ENCODE measurements at places on chromosomes 7 and 10. TPM values are rescaled to one million over a fixed set of nuclear protein-coding genes. Genes with fewer than 3 reads are reported as not detected.

TMEM248 gene
- 107 TPM for total RNA-seq

DNA sequence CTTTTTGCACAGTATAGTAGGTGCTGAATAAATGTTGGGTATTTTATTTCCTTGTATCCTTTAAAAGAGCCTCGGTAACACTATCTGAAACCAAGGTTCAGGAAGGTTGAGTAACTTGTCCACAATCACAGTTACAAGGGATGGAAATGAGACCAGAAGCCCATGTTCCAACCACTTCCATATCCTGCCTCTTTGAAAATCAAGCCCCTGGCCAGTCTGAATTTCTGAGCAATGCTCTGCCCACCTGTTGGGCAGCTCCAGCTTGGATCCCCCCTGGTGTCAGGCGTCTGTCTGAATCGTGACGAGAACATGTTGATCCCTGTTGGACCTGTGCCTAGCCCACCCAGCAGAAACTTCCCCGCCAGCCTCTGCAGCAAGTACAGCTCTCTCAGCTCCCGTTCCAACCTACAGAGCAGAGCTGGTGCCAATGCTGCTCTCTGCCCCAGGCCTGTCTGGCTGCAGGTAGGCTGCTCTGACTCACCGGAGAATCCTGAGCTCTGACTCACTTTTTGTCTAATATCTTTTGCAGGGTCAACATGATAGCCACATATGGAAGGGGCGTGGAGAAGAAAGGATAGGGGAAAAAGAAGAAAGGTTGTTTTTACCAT lies 595.5 kb downstream of the INHBA start:
- H3K36me3 ChIP-seq: no peaks in the 10 kb centered on the region
- H3K27ac ChIP-seq: no peak overlapping the region
- H3K27me3 ChIP-seq: no peaks in the 10 kb centered on the region
- H3K4me3 ChIP-seq: no peak overlapping the region

- DNase-seq: no peak
- H3K27me3 ChIP-seq: no peaks in the 10 kb centered on the region
- no peak overlapping the region for H3K27ac ChIP-seq
- H3K4me3 ChIP-seq: no peak overlapping the region
- no peaks in the 10 kb centered on the region for H3K4me1 ChIP-seq
- H3K36me3 ChIP-seq: no peaks in the 10 kb centered on the region
Observed at GRCh38 chr10:121330563-121330962, 267.7 kb downstream of the FGFR2 start.

- H3K36me3 ChIP-seq: no peaks in the 10 kb centered on the region
- H3K27me3 ChIP-seq: no peaks in the 10 kb centered on the region
Observed at GRCh38 chr7:34153656-34154270, 248.4 kb downstream of the BMPER start.

ATP5F1C gene
- total RNA-seq: 186 TPM

DNA sequence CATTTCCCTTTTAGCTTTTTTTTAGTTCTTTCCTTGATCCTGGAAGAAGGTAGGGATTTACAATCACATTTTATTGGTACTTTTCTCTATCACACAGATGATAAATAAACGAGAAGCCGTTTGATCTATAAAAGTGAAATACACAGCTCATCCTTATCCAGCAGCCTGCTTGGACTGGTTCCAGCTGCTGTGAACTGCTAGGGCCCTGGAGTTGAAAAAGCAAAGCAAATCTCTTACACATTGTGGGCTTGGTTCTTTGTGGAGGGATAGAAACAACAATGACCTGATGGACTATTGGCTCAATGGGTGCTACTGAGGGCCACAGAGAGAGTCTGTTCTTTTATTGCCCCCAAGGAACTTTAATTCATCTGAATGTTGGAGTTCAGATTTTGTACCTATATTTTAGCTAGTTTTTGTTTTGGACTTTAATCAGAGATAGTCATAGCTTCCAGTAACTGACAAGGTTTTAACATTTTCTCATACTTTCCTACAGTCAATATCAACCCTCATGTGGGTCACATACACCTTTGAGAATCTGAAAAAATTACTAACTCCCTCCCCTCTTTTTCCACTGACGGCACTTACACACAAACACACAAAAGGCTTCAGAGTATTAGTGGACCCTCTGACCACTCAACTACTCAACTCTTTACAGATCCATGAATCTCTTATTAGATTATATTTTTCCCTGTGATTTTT lies 91.6 kb upstream of the CCDC6 start:
- no peaks in the 10 kb centered on the region for H3K36me3 ChIP-seq
- no peak overlapping the region for H3K4me3 ChIP-seq
- DNase-seq: peak; percentile 15
- no peak overlapping the region for H3K27ac ChIP-seq

GRCh38 chr10:12834116-12834665 lies 167.3 kb downstream of the CCDC3 start:
- no peak overlapping the region for H3K27ac ChIP-seq
- H3K27me3 ChIP-seq: no peaks in the 10 kb centered on the region
- H3K4me3 ChIP-seq: no peak overlapping the region
- peaks cover 7% of the 10 kb centered on the region for H3K4me1 ChIP-seq

GRCh38 chr7:129848436-129848835 lies 104.3 kb downstream of the UBE2H start:
- H3K4me3 ChIP-seq: no peak overlapping the region
- H3K36me3 ChIP-seq: no peaks in the 10 kb centered on the region
- no peak overlapping the region for H3K27ac ChIP-seq
- H3K4me1 ChIP-seq: no peaks in the 10 kb centered on the region
- no peak for DNase-seq
- H3K27me3 ChIP-seq: no peaks in the 10 kb centered on the region

SPDYE18 gene
- 1.3 TPM for total RNA-seq

DNA sequence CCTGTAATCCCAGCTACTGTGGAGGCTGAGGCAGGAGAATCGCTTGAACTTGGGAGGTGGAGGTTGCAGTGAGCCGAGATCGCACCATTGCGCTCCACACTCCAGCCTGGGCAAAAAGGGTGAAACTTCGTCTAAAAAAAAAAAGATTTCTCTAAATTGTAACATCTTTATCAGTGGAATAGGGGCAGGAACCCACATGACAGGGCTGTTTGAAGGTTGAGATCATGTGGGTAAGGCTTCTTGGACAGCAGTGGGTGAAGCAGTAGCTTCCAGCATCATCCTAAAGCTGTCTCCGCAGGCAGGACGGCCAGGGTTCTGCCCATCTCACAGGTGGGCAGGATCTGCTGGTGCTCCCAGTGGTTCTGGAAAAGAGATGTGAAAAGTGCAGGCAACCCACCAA lies 37.9 kb upstream of the SEPHS1 start:
- H3K4me1 ChIP-seq: no peaks in the 10 kb centered on the region
- no peaks in the 10 kb centered on the region for H3K27me3 ChIP-seq
- no peak overlapping the region for H3K4me3 ChIP-seq
- H3K36me3 ChIP-seq: no peaks in the 10 kb centered on the region
- no peak for DNase-seq

GRCh38 chr10:103493362-103493915 lies at the start of gene NEURL1:
Gene NEURL1, plus strand, starts transcription at chr10:103493705. Its CDS starts 683 bp downstream, at chr10:103494388.
- peak within 1 kb of the TSS; percentile 51 for H3K4me3 ChIP-seq
- H3K27ac ChIP-seq: peak within 1 kb of the TSS; percentile 6
- no peaks in the 10 kb centered on the region for H3K27me3 ChIP-seq
- peak; percentile 59 for DNase-seq

PPP1R3C gene
- 3.0 TPM for total RNA-seq

GIMAP5 gene
- total RNA-seq: 5.6 TPM

- no peak for DNase-seq
- no peaks in the 10 kb centered on the region for H3K27me3 ChIP-seq
- no peak overlapping the region for H3K4me3 ChIP-seq
- H3K36me3 ChIP-seq: no peaks in the 10 kb centered on the region
- no peak overlapping the region for H3K27ac ChIP-seq
- H3K4me1 ChIP-seq: peaks cover 2% of the 10 kb centered on the region
Observed at GRCh38 chr10:116097239-116097784, 175.7 kb downstream of the GFRA1 start.

GRCh38 chr7:1432411-1433082 lies 26.7 kb downstream of the MICALL2 start:
- H3K27ac ChIP-seq: no peak overlapping the region
- no peaks in the 10 kb centered on the region for H3K4me1 ChIP-seq
- peak; percentile 79 for DNase-seq
- no peak overlapping the region for H3K4me3 ChIP-seq

PNLIPRP2 gene
- not detected for total RNA-seq

DNA sequence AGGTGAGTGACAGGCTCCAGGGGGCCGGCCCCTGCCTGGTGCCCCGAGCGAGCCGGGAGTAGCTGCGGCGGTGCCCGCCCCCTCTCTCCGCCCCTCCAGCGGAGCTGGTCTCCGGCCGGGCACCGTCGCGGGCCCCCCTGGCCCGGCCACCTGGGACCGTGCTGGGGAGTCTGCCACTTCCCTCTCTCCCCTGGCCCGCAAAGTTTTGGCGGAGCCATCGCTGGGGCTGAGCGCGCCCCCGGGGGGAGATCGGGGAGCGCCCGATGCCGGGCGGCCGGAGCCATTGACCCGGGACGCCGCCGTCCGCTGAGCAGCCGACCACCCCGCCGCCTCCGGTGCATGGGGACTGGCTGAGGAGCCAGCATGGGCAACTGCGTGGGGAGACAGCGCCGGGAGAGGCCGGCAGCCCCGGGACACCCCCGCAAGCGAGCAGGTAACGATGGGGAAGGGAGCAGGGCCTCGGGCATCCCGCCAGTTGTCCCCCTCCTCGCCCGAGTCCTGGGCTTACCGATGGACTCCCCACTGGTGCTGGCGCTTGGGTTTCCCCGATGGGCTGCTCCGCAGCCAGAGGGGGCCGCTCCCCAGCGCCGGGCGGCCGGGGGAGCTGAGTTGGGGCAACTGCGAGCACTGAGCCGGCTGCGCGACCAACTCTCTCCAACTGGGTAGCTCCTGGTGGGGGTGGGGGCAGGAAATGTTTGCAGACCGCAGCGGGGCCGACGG lies at the start of gene UBTD1:
Gene UBTD1, plus strand, starts transcription at position 84 of the 720 bp plus-strand sequence. Its CDS starts 280 bp downstream, at position 364.
- no peaks in the 10 kb centered on the region for H3K36me3 ChIP-seq
- H3K27ac ChIP-seq: peak within 1 kb of the TSS; percentile 84
- H3K4me3 ChIP-seq: peak within 1 kb of the TSS; percentile 76
- peaks cover 4% of the 10 kb centered on the region for H3K4me1 ChIP-seq
- DNase-seq: peak; percentile 61
- no peaks in the 10 kb centered on the region for H3K27me3 ChIP-seq

ZP3 gene
- 11.2 TPM for total RNA-seq

FFAR4 gene
- total RNA-seq: 0.07 TPM

DNA sequence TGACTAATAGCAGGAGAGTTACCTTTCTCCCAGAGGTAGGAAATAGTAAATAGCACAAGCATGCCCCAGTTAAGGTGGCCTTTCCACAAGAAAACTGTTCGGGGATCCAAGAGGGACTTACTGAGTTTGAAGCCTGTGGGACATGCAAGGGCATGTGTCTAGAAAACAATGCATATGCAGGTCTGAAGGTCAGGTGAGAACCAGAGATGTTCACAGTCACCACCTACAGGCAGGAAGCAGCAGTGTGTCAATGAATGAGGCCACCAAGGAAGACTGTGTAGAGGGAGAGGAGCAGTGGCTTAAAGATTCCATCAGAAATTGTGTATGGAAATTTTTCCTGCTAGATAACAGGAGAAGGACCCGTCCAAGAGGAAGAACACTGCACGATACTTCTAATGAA lies 66.0 kb downstream of the CALD1 start:
- no peak overlapping the region for H3K4me3 ChIP-seq
- no peaks in the 10 kb centered on the region for H3K36me3 ChIP-seq
- no peaks in the 10 kb centered on the region for H3K27me3 ChIP-seq

DNA sequence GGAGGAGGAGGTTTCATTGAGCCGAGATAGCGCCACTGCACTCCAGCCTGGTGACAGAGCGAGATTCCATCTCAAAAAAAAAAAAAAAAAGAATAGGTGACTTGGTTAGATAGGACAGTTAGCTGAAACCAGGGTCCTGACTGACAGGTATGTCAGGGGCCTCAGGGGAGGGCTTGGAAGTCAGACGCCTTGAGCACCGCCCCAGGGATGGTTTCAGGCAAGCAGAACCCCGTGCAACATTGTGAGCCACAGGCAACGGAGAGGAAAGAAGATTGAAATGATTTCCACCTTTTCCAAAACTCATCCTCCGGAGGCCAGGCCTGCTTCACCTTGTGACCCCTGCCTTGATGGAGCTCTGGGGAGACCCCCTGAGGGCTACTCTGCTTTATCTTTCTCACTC lies 8.6 kb downstream of the UCMA start:
- DNase-seq: no peak
- peaks cover 5% of the 10 kb centered on the region for H3K4me1 ChIP-seq
- no peaks in the 10 kb centered on the region for H3K36me3 ChIP-seq
- H3K27ac ChIP-seq: no peak overlapping the region
- H3K27me3 ChIP-seq: no peaks in the 10 kb centered on the region
- H3K4me3 ChIP-seq: no peak overlapping the region

GRCh38 chr10:129049501-129049900 lies 417.5 kb upstream of the MGMT start:
- H3K4me3 ChIP-seq: no peak overlapping the region
- H3K4me1 ChIP-seq: no peaks in the 10 kb centered on the region
- no peaks in the 10 kb centered on the region for H3K36me3 ChIP-seq
- H3K27ac ChIP-seq: no peak overlapping the region
- no peaks in the 10 kb centered on the region for H3K27me3 ChIP-seq
- no peak for DNase-seq

GRCh38 chr10:119643306-119644204 lies 7.6 kb upstream of the BAG3 start:
- DNase-seq: no peak
- no peaks in the 10 kb centered on the region for H3K27me3 ChIP-seq
- H3K36me3 ChIP-seq: no peaks in the 10 kb centered on the region
- H3K4me1 ChIP-seq: no peaks in the 10 kb centered on the region
- H3K4me3 ChIP-seq: no peak overlapping the region
- no peak overlapping the region for H3K27ac ChIP-seq

ACTL6B gene
- total RNA-seq: not detected

DNA sequence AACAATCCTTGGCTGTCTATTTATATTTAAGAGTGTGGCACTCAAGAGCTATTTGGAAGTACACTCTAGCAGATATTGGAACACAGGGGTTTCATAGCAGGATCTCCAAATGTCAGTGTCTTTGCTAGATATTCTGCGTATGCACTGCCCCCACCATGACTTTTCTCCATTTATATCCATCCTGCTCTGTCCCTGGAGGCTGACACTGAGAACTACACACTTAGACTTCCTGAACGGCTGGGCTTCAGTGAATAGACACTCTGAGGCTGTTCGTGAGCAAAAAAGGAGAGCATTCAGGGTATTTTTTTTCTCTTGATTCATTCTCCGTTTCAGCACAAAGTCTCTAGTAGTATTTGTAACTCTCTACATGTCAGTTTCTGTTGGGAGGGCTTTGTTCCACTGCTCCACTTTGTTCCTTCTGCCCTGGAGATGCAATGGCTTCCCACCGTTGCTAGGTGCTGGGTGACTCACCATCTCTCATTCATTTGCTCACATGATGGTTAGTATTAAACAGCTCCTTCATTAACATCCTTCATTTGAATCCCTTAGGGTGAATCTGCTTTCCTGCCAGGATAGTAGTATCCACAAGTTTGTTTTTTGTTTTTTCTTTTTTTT lies 155.9 kb upstream of the SLC13A1 start:
- no peaks in the 10 kb centered on the region for H3K4me1 ChIP-seq
- no peaks in the 10 kb centered on the region for H3K36me3 ChIP-seq
- DNase-seq: no peak
- H3K27me3 ChIP-seq: no peaks in the 10 kb centered on the region
